ENCODE measurements at places on chromosomes 5 and 9.

DNA sequence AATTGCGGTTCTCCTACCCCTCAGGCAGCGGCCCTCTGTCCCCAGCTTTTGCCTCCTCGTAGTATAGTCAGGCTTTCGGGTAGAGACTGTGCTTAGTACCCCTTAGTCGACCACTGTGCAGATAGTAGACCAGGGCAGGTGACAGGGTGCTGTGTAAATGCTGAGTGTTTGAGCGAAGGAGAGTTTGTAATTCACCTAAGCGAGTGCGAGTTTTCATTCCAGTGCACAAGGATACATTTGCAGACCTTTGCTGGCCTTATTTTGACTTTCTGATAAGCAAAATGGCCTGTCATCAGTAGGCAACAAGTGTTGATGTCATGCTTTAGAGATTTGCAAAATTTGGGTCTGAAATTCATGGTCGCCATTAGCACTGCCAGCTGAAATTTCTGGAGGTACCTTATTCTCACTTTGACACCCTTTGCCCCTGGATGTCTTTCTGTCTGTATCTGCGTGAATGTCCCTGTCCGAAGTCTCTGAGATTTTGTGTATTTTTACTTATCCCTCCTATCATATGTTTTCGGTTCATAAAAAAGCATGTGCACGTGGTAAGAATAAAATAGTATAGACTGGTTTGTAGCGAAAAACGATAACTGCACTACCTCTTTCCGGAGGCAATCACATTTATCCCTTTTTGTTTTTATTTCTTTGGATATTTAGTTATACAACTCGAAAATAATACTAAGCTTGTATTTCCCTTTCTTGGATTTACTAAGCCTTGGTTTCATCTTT, 1.9 kb downstream of the LMNB1 start:
- no peak for DNase-seq

GRCh38 chr5:72600391-72600981, 93.3 kb upstream of the ZNF366 start:
- DNase-seq, result no peak

DNA sequence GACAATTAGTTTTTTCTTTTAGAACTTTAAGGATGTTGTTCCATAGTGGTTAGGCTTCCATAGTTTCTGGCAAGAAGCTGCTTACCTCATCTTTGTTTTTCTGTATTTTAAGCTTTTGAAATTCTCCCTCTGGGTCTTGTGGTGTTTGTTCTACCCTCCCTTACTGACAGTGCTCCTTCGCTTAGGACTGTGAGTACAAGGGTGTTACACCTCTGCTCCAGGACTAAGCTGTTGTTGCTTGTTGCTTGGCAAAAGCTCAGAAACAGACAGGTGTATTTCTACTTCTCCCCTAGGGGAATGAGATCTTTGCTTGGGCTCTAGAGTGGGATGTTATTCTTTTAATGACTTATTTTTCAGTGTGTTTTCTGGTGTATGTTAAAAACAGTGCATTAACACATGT, 225.2 kb downstream of the WDR70 start:
- no peak for DNase-seq

DNA sequence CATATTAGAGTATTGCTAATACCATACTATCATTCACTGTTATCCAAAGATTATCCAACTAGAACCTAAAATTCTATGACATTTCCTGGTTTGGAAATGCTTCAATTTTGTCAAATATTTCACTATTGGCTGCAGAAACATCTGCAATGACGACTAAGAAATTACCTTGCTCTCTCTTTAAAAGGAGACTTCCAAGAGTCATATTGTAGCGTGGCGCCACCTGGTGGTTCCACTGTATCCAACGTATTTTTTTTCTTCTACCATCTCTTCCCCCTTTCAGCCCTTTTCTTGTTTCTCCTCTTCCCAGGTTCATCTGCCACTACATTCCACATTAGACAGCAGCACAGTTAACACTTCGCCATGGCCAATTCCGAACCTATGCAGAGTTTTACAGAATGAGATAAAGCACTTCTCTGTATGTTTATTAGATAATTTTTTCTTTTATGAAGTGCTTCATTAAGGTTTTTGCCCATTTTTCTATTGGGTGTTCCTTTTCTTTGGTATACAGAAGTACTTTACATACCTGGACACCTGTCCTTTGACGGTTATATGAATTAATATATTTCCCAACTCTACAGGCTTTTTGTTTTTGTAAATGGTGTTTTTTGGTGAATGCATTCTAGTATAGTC, 153.5 kb downstream of the CDC42SE2 start:
- peak; percentile 56 for DNase-seq

DNA sequence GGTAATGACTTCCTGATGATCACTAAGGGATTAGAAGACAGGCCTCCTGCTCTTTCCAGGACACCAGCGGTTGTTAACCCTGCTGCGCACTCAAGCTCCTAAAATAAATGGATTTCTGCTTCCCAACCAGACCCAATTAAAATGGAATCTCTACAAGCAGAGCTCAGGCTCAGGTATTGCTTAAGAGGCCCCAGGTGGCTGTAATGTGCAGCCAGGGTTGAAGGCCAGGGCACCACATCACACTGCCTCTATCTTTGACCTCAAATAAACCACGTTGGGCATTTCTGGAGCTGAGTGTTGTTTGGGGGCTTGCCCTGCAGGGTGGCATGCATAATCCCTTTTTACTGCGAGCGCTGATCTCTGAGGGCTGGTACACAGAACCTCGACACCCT, 108.0 kb downstream of the FBXO38 start:
- no peak for DNase-seq

DNA sequence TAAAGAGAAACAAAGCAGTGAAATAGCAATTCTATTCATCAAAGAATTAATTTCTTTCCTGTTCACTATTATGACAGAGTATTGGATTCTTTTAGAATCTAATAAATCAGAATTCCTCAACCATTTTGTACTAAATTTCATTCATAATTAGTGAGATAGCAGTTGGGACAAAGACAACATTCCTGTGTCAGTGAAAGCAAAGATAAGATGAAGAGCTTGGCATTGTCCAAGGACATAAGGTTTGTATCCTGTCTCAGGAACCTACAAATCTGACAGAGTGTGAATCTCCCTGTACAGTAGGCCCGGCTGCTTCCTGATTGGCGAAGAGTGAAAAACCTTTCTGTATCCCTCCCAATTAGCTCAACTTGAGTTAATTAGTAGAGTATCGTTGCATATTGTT, 349.1 kb downstream of the ISL1 start:
- no peak for DNase-seq

- DNase-seq, result no peak
These were observed 2.1 kb upstream of the TRMO start for GRCh38 chr9:97924386-97924785.

DNA sequence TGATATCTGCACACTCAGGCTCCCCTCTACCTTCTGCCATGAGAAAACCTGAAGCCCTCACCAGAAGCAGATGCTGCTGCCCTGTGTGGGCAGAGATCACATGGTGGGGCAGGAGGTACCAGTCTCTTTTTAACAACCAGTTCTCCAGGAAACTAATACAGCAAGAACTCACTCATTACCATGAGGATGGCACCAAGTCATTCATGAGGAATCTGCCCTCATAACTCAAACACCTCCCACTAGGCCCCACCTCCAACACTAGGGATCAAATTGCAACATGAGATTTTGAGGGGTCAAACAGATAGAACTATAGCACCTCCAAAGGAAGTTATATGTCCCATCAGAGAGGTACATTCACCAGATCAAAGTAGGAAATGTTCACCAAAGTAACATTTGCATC, 136.3 kb upstream of the SHB start:
- DNase-seq, result no peak

DNA sequence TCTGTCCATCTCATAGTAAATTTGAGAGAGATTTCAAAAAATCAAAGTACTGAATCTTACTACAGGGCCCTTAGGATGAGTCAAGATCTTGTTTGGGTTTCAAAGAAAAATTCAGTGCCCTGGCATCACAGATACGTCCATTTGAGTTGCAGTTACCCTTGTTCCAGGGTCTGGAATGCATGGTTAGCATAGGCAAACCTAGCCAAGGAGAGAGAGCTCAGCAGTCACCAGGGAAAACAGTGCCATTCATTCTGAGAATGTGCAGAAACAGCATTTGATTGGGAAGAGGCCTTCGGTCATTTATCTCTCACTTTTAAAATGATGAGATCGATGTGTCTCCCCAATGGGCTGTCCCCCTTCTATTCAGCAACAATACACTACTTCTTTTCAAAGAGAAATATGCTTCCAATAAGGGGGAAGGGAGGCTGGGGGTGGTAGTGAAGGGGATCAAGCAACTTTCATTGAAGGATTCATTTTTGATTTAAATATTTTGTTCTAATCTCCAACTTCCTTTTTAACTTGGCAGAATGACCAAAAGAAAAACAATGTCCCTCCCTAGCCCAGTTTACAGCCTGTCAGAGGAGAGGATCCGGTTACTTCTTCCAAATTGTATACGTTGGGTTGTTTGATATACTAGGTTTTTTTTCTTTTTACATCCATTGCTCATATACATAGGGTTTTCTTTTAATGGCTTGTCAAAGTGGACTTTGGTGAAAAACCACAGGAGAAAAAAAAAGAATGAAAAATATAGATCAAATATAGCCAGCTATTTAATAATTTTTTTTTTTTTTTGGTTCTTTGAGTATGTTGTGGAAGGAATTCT, 491.1 kb downstream of the CCDC171 start:
- no peak for DNase-seq

- DNase-seq, result no peak
These were observed 306.8 kb upstream of the NMUR2 start for GRCh38 chr5:152711801-152712388.

DNA sequence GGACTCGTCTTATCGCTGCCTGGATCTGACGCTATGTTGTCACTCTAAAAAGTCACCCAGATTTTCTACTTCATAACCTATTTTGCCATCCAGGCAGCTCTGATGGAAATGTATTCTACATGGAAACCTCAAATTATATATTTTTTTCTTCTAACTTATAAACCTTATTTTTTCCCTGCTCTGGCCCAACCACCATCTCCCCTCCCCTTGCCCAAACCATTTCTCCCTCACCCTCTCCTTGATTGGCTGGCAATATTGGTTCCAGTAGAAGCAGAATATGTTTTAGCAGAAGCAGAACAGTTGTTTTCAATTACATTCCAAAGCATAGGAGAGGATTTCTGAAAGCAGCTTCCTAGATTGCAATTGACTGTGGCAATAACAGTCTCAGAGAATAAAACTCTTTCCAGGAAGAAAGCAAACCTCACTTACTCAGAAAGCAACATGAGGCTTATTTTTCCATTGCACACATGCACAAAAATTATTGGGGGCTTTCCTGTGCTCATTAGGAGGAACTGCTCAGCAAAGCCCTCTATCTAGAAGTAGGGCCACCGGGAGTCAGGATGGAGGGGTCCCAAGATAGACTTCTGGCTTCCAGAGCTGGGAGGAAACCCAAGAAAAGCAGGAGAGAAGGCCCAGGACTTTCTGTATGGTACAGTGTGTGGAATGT, 191.8 kb downstream of the ESM1 start:
- DNase-seq, result no peak

- DNase-seq, result no peak
These were observed 474.1 kb downstream of the CAAP1 start for GRCh38 chr9:26418480-26418879.

DNA sequence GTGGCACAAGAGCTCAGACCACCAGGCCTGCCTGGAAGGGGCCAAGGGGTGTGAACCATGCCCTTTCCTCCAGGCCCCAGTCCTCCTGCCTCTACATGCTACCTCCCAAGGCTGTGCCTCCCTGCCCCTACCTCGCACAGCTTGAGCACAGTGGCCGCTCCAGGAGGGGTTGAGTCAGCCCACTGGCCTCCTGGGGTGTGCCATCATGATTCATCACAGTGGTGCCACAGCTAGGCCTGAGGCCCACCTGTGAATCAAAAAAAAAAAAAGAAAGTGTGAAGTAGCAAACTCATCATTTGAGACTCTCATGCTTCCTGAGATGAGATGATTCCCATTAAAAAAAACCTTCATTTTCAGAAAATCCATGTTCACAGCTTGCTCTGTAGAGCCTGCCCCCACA, 240.5 kb downstream of the HSPA4 start:
- DNase-seq, result no peak

- DNase-seq, result no peak
These were observed 74.9 kb downstream of the SLC44A1 start for GRCh38 chr9:105319202-105319813.

DNA sequence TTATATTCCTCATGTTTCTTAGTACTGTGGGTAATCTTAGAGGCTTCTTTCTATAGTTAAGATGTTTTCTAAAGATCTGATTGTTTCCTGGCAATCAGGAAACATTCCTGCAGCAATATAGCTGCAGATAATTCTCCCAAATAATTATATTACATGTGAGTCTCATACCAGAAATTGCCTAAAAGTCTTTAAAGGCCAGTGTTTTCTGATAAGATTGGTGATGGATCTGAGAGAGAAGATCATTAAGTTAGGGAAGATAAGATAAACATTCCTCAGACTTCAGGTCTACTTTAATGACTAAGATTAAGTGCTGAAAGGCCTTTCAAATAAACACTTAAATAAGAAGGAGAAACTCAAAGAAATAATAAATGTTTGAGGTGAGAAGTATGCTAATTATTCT, 107.7 kb upstream of the DAB2 start:
- no peak for DNase-seq

DNA sequence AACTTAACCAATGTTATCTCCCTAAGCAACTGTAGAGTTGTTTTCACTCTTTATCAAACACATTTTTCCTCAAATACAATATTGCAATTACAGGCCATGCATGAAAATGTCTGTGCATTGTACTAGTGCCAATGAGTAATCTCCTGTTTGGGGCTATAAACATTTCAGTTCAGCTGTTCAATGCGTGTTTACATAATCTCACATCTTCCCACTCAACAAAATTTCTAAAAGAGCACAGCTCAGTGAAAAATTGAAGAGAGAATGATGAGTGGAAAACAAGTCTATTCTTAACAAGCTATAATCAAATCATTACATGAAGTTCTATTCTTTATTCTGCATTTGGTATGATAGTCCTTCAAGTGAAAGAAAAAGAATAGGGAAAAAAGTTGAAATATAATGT, 780.5 kb upstream of the CDH9 start:
- DNase-seq, result no peak

DNA sequence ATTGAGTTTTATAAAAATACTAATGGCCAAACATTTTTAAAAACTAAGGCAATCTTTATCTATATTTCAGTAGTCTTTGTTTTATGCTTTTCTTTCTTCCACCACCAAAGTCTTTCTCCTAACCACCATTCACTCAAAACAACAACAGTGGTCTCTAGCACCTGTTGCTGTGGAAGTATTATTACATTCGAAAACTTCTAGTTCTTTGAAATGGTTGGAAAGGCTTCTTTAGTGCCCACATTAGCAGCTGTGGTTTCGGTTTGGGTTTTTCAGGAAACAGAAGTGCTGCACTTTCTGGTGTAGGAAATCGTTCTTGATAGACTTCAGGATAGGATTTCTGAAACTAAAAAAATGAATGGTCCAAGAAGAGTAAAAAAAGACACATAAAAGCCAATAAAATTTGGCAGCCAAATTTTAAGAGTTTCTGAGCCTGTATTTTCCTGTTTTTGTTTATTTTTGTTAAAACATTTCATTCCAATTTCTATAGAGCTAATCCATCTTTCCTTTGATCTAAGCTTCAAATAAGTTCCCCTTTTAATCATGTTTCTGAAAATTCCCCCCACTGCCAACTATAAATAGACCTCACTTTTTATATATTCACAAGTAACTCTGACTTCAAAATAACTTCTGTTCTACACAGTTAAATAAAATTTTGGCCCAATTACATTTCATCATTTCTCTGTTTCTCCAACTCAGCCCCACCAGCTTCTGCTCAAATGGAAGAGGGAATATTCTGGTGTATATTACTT, 102.2 kb downstream of the DEPDC1B start:
- no peak for DNase-seq

Measured in D341Med (cell line).